Thyroid gland (tissue), 4 donors: ENCODE measurements at places on chromosomes 6 and 20. TPM values are rescaled to one million over a fixed set of nuclear protein-coding genes. Genes with fewer than 3 reads are reported as not detected.
A peak's percentile ranks its signal among the peaks of the same experiment; 100 is the strongest.

DNA sequence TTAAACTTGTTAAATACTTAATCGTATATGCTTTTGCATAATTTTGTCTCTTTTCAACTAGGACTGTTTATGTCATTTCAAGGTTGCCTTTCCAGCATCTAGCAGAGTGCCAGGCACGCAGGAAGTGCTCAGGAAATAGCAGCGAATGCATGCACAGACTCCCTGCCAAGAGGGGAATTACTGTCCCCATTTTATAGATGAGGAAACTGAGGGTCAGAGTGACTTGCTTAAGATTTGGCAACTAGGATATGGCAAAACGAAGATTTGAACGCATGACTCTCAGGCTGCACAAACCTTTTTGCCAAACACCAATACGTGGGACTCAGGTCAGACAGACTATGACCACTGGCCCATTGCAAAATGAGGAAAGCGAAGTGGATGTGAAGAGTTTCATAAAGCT, 22.5 kb downstream of the EYA2 start:
- no peaks in the 10 kb centered on the region for H3K27me3 ChIP-seq
- DNase-seq: no peak
- no peak overlapping the region for H3K27ac ChIP-seq
- no peaks in the 10 kb centered on the region for H3K36me3 ChIP-seq

DNA sequence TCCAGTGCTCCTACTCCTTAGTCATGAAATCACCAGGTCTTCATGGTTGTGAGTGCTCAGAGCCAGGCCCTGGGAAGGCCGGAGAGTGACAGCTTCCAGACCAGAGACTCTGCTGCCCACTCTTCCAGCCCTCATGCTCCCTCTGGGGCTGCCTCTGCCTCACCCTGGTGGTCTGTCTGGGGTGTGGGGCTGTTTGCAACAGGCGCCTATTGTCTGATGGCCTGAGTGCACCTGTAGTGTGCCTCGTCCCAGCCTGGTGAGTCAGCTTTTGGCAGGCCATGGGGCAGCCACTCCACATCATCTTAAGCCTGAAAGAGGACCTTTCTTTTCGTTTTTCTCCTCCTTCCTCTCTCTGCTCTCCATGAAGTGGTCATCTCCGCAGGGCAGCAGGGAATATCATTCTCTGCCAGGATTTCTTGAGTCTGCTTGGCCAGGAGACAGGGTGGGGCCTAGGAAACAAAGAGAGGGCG, 173.8 kb downstream of the VEGFA start:
- H3K4me1 ChIP-seq: peaks cover 29% of the 10 kb centered on the region
- no peak overlapping the region for H3K4me3 ChIP-seq
- H3K36me3 ChIP-seq: no peaks in the 10 kb centered on the region
- H3K27me3 ChIP-seq: no peaks in the 10 kb centered on the region

DNA sequence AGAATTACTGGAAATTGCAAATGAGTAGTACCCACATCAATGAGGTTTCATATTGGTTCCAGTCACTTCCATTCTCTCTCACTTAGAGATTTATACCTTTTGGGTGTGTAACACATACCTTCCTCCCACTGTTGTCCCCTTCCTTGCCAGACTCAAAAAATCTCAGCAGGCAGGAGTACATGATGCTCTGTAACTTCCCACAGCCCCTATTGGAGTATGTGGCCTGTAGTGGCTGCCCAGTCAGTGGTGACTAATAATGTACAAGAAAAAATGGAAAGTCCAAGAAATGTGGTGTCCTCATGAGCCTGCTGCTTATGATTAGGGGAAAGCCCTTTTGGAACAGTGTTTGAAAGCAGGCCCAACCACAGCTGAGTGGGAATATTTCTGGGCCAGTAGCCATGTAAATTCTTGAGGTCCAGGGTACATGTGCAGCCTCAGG, 312.0 kb downstream of the ZFAND3 start:
- H3K36me3 ChIP-seq: no peaks in the 10 kb centered on the region
- H3K27ac ChIP-seq: no peak overlapping the region
- peaks cover 9% of the 10 kb centered on the region for H3K4me1 ChIP-seq
- H3K27me3 ChIP-seq: no peaks in the 10 kb centered on the region
- H3K4me3 ChIP-seq: no peak overlapping the region
- DNase-seq: no peak

Gene TP53TG5
- total RNA-seq: not detected

DNA sequence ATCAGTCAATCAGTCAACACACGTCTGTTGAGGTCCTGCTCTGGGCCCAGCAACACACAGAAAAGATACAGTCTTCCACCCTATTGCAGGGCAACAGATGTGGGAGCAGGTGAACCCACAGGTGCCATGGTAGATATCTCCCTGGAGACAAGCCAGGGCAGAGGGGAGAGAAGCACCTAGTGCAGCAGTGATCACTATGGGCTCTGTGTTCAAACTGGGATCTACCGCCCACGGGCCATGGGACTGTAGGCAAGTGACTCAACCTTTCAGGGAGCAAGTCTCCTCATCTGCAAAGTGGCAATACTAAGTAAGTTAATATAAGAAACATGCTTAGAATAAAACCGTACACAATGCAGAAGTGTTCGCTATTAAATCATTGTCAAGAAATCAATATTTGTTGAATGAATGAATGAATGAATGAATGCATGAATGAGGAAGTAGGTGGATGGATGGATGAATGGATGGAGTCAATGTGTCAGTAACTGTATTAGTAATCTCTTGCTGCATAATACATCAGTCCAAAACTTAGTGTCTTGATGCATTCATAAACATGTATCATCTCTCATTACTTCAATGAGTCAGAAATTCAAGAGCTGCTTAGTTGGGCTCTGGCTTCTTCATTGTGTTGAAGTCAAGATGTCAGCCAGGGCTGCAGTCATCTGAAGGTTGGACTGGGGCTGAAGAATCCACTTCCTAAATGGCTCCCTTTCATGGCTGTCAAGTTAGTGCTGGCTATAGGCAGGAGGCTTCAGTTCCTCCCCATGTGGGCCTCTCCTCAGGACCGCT, 31.9 kb upstream of the NFATC2 start:
- H3K4me3 ChIP-seq: no peak overlapping the region
- DNase-seq: no peak
- no peak overlapping the region for H3K27ac ChIP-seq
- no peaks in the 10 kb centered on the region for H3K36me3 ChIP-seq

DNA sequence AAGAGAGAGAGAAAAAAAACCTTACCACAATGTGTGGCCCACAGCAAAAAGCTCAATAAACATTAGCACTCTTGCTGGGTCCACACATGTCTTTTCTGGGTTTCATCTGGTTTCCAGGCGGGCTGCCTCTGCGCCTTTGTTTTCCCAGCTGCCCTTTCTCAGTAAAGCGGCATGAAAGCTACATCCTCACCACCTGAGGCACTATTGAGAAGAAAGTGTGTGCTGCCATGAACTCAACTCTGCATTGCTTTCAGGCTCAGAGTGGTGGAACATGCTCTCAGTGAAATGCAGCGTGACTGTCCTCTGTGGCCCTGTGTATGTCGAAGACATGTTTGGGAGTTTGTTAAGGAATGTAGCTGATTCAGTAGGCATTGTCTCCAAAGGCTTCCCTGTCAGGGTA, 102.3 kb downstream of the LYRM2 start:
- H3K27me3 ChIP-seq: no peaks in the 10 kb centered on the region
- no peaks in the 10 kb centered on the region for H3K4me1 ChIP-seq
- no peak overlapping the region for H3K27ac ChIP-seq
- no peaks in the 10 kb centered on the region for H3K36me3 ChIP-seq
- no peak overlapping the region for H3K4me3 ChIP-seq
- no peak for DNase-seq

- H3K4me3 ChIP-seq: no peak overlapping the region
- no peaks in the 10 kb centered on the region for H3K36me3 ChIP-seq
- no peak overlapping the region for H3K27ac ChIP-seq
- no peak for DNase-seq
- no peaks in the 10 kb centered on the region for H3K4me1 ChIP-seq
Observed at GRCh38 chr6:148573922-148574321, 172.9 kb upstream of the UST start.

Gene TCP11
- not detected for total RNA-seq

GRCh38 chr20:50347284-50348063, 156.8 kb downstream of the CEBPB start:
- H3K36me3 ChIP-seq: no peaks in the 10 kb centered on the region
- peaks cover 14% of the 10 kb centered on the region for H3K4me1 ChIP-seq
- H3K27me3 ChIP-seq: no peaks in the 10 kb centered on the region
- no peak overlapping the region for H3K4me3 ChIP-seq
- DNase-seq: peak; percentile 60

DNA sequence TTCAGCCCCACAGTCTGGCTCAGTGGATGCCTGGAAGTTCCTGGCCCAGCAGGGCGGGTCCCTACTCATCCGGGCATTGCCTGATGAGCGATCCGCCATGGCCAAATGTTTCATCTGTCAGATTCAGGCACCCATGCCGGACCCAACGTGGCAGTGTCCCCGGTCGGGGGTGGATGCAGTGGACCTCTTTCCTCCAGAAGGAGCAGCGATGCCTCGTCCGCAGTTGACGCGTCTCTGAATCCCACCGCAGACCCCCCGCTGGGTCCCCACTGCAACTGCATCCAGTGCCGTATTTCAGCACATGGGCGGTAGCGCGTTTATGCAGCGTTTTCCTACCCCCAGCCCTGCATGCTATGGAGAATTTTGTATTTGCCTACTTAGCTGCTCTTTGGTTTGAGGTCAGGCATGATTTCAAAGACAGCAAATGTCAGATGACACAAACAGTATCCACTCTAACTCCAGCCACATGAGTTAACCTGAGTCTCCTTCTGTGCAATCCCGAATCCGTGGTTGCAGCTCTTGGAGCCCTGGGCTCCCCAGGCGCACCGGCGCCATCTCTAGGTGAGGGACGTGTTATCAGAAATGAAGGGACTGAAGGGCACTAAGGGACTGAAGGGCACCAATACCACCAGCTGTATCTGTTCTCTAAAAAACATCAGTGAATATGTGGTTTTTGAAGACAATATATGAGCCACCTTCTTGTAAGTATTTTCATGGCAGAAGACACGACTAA, 72.6 kb upstream of the THBS2 start:
- H3K36me3 ChIP-seq: no peaks in the 10 kb centered on the region
- H3K4me3 ChIP-seq: no peak overlapping the region
- no peaks in the 10 kb centered on the region for H3K4me1 ChIP-seq

DNA sequence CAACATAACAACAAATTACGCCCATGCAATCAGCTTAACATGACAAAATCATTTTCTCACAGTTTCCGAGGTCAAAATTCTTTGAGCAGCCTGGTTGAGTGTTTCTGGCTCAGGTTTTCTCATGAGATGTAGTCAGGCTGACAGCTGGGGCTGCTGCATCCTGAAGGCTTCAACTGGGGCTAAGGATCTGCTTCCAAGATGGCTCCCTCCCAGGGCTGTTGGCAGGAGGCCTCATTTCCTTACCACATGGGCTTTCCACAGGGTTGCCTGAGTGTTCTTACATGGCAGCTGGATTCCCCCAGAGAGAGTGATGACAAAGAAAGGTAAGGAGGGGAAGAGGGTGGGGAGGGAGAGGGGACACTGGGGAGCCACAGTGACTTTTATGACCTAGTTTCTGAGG, 63.1 kb upstream of the NNAT start:
- H3K27me3 ChIP-seq: no peaks in the 10 kb centered on the region
- H3K4me3 ChIP-seq: no peak overlapping the region
- H3K4me1 ChIP-seq: no peaks in the 10 kb centered on the region
- no peaks in the 10 kb centered on the region for H3K36me3 ChIP-seq
- DNase-seq: no peak
- H3K27ac ChIP-seq: no peak overlapping the region

- H3K4me1 ChIP-seq: no peaks in the 10 kb centered on the region
- DNase-seq: no peak
- H3K27ac ChIP-seq: no peak overlapping the region
- no peaks in the 10 kb centered on the region for H3K36me3 ChIP-seq
- no peak overlapping the region for H3K4me3 ChIP-seq
Observed at GRCh38 chr6:153170511-153170910, 39.4 kb upstream of the RGS17 start.

Gene MRPS26
- total RNA-seq: 148 TPM

Gene SCP2D1
- not detected for total RNA-seq

DNA sequence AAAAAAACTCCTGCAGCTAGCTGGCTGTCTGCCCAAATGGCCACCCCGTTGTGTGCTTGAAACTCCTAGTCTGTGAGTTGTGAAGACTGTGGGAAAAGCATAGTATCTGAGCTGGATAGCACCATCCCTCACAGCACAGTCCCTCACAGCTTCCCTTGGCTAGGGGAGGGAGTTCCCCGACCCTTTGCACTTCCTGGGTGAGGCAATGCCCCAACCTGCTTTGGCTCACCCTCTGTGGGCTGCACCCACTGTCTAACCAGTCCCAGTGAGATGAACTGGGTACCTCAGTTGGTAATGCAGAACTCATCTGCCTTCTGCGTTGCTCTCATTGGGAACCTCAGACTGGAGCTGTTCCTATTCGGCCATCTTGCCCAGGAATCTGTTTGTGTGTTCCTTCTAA, 260.6 kb upstream of the STXBP5 start:
- no peaks in the 10 kb centered on the region for H3K27me3 ChIP-seq
- no peaks in the 10 kb centered on the region for H3K36me3 ChIP-seq
- no peaks in the 10 kb centered on the region for H3K4me1 ChIP-seq
- no peak overlapping the region for H3K27ac ChIP-seq

DNA sequence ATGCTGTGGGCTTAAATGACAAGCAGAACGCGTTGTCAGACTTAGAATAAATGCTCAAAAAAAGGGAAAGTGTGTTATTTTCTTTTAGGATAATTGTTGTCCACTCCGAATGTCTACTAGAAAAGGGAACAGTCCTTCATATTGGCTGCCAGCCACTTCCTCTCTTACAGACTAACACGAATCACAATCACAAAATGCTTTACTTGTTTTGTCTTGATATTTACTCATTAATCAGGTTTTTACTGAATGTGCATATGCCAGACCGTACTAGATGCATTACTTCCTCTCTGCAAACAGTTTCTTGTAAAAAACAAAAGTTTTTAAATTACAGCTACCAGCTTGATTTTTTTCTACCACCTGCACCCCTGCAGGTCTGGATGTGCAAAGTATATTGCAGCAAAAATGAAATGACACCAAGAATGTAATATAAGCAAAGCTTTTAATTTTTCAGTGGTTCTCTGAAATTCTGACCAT, 821 bp downstream of the DHX35 start:
- no peak for DNase-seq
- H3K27ac ChIP-seq: no peak overlapping the region
- no peaks in the 10 kb centered on the region for H3K36me3 ChIP-seq

- H3K4me3 ChIP-seq: no peak overlapping the region
- H3K36me3 ChIP-seq: no peaks in the 10 kb centered on the region
- H3K4me1 ChIP-seq: peaks cover 30% of the 10 kb centered on the region
- DNase-seq: peak; percentile 89
- H3K27me3 ChIP-seq: no peaks in the 10 kb centered on the region
Observed at GRCh38 chr20:62382306-62383198, 4.4 kb upstream of the RPS21 start.

Gene CST3
- total RNA-seq: 726 TPM

GRCh38 chr20:3547906-3548305, 77.1 kb downstream of the ATRN start:
- no peak overlapping the region for H3K4me3 ChIP-seq
- no peaks in the 10 kb centered on the region for H3K4me1 ChIP-seq
- H3K36me3 ChIP-seq: no peaks in the 10 kb centered on the region
- H3K27me3 ChIP-seq: no peaks in the 10 kb centered on the region

GRCh38 chr6:23175391-23175790, 606.0 kb downstream of the HDGFL1 start:
- H3K27ac ChIP-seq: no peak overlapping the region
- no peaks in the 10 kb centered on the region for H3K36me3 ChIP-seq
- no peaks in the 10 kb centered on the region for H3K27me3 ChIP-seq
- H3K4me3 ChIP-seq: no peak overlapping the region
- no peak for DNase-seq

Gene CFB
- total RNA-seq: 21.4 TPM

Gene MAP7
- 40.0 TPM for total RNA-seq

Gene RAB44
- total RNA-seq: 0.11 TPM

Gene GPR63
- 1.7 TPM for total RNA-seq

- DNase-seq: no peak
- H3K27me3 ChIP-seq: no peaks in the 10 kb centered on the region
- H3K4me1 ChIP-seq: no peaks in the 10 kb centered on the region
- H3K36me3 ChIP-seq: no peaks in the 10 kb centered on the region
Observed at GRCh38 chr20:11867291-11867919, 50.3 kb upstream of the BTBD3 start.
